ENCODE measurements at places on chromosomes 7 and 10.

- no peak for DNase-seq
Observed at GRCh38 chr10:101565936-101566332, 22.1 kb downstream of the POLL start.

- DNase-seq: no peak
Observed at GRCh38 chr7:99631295-99632109, 14.8 kb downstream of the ZSCAN25 start.

- no peak for DNase-seq
Observed at GRCh38 chr7:36301914-36302771, 87.5 kb upstream of the ANLN start.

DNA sequence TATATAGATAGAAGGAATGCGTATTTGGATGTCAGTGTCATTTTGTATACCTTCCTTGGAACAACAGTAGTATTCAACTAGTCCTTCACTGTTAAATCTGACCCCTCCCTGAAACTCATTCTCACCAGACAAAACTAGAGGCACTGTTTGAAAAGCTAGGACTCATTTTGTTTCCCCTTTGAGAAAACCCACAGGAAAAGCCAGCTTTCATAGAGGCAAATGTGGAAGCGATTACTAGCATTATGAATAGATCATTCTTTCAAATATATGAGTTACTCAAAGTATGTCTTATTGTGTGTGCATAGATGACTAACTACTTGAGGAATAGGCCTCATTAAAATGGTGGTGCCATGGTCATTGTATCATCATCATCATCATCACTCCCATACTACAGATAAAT is 1.9 kb upstream of the ASB15 start:
- no peak for DNase-seq

DNA sequence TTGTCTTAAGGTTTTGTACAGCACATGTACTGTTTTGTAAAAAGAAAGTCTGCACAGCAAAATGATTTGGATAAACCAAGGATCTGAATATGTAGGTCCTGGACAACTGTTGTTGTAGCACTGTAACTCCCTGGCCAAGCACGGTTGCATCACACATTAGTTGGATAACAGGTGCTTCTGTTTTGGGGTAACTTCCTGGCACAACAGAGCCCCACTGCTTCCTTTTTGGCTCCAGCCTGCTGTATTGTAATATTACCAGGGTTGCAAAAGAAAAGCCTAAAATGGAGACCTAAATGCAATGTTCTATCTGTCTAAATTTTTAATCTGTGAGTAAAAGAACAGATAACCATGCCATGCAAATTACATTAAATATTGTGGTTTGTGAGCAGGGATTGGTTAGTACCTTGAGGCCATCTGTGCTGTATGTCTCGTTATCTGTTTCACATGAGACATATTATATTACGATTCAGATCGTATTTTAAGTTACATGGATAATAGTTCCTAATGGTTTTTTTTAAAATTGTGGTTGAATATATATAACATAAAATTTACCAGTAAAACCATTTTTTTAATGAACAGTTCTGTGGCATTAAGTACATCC is 27.5 kb upstream of the WAC start:
- no peak for DNase-seq

DNA sequence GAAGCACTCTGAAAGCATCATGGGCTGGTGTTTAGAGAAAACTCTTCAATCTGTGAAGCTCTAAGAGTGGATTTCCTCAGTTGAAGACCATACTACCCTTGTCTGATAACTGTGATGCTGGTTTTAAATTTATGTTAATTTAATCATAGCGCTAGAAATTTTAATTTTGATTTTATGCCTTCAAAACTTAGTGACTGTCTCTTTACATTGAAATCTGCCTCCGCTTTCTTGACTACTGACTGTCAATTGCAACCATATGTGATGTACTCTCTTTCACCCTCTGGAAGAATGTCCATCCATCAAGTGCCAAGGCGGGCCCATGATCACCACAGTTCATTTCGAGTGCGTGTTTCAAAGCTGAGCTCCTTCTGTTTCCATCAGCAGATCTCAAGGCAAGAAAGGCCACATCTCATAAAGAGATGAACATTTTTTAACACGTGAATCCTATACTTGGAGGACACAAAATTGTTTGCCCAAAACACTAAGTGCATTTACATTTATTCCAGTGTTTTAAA is 147.1 kb downstream of the ITGA8 start:
- DNase-seq: no peak

DNA sequence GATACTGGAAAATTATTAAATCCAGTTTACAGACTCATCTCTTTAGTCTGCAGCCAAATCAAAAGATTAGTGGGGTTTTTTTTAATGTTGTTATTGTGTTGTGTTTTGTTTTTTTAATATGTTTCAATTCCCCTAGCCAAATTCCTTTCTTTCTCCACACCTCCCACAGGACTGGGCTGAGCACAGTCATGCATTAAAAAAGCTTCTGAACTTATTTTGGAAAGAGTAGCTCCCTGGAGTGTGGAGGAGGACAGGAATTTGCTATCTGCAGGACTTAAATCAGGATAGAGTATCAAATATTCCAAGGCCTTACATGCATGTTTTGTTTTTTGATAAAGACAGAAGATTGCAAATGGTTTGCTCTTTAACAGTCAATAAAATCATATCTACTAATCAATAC is 90.7 kb downstream of the GNAI1 start:
- DNase-seq: peak; percentile 18

DNA sequence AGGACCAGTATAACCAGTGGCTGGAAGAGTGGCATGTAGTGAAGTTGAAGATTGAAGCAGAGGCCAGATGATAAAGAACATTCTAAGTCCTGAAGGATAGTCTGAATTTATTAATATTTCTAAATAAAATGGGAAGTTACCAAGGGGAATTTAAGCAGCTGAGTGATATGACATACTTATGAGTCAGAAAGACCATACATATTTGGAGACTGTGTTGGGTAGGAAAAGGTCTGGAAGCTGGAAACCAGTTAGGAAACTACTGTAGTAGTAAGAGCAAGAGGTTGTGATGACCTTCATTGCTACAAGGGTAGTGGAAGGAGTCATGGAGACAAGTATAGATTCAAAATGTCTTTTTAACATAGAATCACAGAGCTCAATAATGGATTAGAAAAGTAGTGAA is 752.3 kb downstream of the SUGCT start:
- peak; percentile 31 for DNase-seq
